ENCODE measurements at places on chromosomes 7 and 10.

GRCh38 chr7:72492461-72493065 lies 80.4 kb upstream of the CALN1 start:
- no peak for DNase-seq

GRCh38 chr10:119619215-119619614 lies 22.5 kb upstream of the TIAL1 start:
- DNase-seq = no peak

DNA sequence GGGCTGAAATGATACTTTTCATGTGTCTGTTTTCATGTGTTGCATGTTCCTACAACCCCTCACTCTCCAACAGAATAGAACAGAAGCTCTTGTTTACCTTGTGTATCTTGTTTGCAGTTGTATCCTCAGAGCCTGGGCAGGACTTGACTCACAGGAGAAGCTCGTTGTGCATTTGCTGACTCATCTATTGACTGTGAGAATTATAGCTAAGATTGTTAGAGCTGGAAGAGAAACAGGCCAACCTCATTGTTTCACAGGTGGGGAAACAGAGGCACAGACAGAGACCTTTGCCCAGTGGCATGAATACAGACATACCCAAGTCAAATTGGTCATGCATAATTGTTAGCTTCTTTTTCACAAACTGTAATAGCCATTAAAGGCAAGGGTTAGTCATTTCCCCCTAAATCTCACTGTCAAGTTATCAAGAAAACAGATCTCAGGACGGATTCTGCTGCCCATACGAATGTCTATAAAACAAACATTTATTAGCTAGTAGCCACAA lies 4.6 kb upstream of the TSPAN15 start:
- no peak for DNase-seq

- no peak for DNase-seq
Measured at GRCh38 chr10:101182936-101183335, 46.3 kb downstream of the LBX1 start.

GRCh38 chr7:88480271-88480670 lies 173.6 kb upstream of the STEAP4 start:
- no peak for DNase-seq

- peak; percentile 83 for DNase-seq
Measured at GRCh38 chr7:38222481-38223096, 44.5 kb downstream of the STARD3NL start.

GRCh38 chr7:42096681-42097561 lies 140.1 kb downstream of the GLI3 start:
- no peak for DNase-seq

DNA sequence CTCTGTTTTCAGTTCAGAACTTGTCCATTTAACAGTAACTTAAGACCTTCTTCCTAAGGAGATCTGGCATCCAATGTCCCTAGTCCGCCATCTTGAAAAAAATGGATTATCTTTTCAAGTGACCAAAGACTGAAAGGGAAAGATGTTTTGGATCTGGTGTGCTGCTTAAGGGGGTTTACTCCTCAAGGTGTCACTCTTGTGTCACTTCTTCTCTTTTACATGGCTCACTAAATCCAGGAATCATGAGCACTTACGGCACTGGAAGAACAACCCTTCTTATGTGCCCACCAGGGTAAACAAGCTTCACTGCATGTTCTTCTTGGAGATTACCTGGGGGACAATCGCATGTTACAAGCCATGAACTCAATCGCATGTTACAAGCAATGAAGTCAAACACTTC lies 43.7 kb downstream of the ANXA8 start:
- no peak for DNase-seq

DNA sequence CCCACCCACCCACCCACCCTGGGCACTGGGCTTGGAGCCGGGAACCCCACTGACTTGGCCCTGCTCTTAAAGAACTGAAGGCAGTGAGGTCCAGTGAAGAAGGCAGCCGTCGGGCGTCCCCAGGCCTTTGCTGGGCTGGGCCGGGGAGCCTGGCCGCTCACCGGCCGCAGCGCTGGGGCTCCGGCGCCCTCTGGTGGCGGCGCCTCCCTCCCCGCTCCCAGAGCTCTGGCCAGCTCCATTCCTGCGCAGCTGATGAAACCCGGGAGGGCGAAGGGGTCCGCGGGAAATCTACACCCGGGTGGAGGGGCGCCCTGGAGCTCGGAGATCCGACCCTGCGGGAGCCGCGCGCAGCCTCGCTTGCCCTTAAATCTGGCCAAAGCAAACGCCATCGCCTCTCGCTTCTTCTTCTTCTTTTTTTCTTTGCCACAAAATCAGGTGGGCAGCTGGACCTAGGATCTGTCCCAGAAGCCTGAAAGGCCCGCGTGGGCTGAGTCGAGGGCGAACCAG lies 1.7 kb upstream of the CXCL12 start:
- no peak for DNase-seq

- no peak for DNase-seq
Measured at GRCh38 chr7:85306115-85306514, 119.3 kb upstream of the SEMA3D start.

- peak; percentile 32 for DNase-seq
Measured at GRCh38 chr10:130171196-130171595, 35.0 kb downstream of the GLRX3 start.

GRCh38 chr10:79243181-79244067 lies 103.8 kb upstream of the PPIF start:
- peak; percentile 51 for DNase-seq

GRCh38 chr10:132193907-132194552 lies 7.3 kb downstream of the DPYSL4 start:
- DNase-seq = no peak
